ENCODE measurements at places on chromosomes 2 and 18.

DNA sequence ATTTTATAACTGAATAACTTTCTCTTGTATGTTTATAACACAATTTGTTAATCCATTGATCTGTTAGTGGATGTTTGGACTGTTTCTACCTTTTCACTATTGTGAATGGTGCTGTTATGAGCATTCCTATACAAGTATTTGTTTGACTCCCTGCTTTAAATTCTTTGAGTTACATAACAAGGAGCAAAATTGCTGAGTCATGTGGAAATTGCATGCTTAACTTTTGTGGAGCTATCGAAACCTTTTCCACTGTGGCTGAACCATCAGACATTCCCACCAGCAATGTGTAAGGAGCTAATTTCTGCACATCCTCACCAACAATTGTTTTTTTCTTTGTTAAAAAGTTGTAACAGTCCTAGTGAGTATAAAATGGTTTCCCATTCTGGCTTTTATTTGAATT, 415.5 kb downstream of the CBLN2 start:
- no peak for DNase-seq

- DNase-seq, result no peak
Observed at GRCh38 chr18:72700961-72701710, 157.0 kb upstream of the CBLN2 start.

DNA sequence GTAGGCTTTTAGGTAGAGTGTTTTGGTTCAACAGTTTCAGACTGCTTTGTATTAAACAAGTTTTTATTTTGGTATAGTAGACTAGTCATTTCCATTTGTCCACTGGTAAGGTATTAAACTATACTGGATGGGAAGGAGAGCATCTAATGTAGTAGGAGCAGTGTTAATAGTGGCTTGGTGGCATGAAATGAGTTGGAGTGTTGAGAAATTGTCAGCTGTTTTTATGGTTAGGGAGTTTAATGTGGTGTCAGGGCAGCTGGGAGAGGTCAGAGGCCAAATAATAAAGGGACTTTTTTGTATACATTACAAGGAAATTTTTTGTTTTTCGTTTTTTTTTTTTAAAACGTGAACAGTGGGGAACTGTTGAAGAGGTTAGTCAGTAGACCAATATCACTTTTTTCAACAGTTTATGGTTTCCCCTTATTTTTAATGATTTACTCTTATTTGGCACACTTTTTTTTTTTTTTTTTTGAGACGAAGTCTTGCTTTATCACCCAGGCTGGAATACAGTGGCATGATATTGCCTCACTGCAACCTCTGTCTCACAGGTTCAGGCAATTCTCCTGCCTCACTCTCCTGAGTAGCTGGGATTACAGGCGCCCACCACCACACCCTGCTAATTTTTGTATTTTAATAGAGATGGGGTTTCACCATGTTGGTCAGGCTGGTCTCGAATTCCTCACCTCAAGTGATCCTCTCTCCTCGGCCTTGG, 21.2 kb downstream of the ACTR3 start:
- no peak for DNase-seq

DNA sequence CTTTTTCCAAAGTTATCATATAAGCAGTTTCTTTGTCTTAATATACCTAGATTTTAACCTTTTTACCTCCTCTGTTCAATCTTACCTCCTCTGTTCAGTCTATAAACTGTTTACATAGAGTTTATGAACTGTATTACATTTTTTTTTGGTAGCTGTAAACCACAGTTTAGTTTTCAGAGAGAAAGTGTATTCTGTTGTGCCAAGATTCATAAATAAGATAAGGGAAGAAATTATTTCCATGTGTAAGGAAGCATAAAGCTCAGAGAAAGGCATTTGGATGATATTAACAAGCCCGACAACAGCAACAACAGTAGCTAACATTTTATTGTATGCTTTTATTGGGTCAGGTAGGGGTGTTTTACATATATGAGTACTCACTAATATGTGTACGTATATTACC, 71.2 kb downstream of the ACVR2A start:
- no peak for DNase-seq

DNA sequence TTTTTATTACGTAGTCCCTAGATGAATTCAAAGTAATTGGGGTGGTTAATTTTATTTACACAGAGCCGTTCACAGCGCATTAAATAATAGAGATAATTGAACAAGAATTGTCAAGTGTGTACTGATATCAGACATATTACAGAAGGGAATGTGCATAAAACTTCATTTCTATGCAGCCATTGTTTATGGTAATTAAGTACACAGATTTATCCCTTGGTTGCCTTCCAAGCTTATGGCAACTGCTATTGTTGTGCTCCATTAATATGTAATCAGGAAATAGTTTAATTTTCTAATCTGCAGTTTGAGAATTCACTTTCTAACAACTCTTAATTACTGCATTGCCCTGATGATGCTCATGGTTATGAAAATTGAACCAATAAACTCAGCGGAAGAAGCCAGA, 47.3 kb upstream of the OTX1 start:
- no peak for DNase-seq

GRCh38 chr2:46490521-46491141, 11.3 kb downstream of the TMEM247 start:
- peak; percentile 40 for DNase-seq

- DNase-seq, result peak; percentile 76
Observed at GRCh38 chr2:46535360-46535759, 56.0 kb downstream of the TMEM247 start.

- no peak for DNase-seq
Observed at GRCh38 chr2:49858657-49859056, 704.3 kb upstream of the FSHR start.
